A549 (cell line): ENCODE measurements at places on chromosomes 2 and 18.

DNA sequence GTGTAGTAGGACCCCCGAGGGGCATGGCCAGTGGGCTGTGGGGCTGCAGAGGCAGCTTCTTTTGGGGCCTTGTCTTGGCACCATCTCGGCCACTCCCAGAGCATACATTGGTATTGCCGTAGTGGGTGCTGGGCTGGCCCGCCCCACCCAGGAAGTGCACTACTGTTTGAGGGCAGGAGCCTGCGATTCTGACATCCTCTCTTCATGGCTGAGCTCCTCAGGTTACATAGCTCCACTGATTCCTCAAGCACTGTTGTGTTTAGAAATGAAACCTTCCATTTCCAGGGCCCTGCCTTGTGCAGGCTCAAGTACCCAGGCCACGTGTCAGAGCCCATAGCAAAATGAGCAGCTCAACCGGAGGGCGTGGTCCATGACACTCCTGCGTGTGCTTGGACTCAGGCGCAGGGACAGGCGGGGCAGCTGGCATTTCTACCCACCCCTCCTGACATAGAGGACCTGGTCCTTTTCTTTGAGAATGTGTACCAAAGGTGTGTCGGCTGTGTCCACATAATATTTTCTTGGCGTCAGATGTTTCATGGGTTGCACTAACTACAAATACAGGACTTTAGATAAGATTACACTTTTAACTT, 67.9 kb downstream of the DGKD start:
- peak; percentile 75 for DNase-seq

DNA sequence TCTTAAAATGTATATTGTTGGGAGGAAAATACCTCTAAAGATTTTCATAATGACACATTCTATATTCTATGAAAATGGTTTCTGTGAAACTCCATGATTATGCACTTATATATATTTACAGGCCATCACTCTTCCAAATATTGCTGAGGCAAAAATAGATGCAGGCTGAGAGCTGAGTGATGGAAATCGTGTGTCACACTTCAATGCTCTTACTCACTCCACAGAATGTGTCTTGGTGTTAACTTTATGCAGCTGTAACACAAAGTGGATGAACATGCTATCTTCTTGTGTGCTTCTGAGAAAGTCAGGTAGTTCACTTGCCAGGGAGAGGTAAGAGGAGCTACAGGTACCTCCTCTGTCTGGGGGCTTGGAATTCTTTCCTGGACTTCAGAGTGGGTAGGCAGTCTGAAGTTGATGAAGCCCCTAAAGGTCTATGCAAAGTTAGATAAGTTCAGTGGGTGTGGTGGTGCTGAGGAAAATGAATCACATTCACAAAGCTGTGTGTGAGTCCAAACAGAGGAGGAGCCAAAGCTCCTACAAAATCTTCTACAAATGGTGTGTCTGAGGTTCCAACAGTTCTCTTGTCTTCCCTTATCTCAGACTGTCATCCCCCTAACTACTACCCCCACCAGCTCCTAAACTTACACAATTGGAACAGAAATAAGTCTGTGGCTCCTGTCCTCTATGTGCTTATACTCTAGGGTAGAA, 74.2 kb upstream of the ST6GAL2 start:
- DNase-seq, result no peak

DNA sequence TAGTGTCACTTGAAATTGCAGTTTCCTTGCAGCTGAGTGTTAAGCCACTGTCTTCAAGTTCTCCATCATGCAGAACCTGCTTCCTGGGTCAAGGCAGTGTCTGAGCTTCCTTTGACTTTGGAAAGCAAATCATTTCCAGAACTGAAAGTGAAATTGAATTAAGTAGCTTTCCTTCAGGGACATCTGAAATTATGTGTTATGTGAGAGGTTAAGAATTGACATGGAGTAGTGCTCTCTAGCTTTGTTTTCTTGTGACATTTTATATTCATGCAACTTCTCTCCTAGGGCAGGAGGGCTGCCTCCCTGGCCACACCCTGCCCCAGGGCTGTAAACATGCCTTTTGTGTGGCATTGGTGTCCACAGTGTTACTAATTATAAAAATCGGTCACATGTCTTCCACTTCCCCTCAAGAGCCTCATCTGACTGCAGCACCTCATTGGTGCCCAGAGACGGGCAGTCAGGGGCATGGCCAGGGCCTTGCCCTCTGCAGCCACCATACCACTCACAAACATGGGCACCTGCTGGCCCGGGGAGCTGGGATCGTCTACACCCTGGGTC, 14.4 kb downstream of the RAB12 start:
- DNase-seq, result no peak

- no peak for DNase-seq
Observed at GRCh38 chr2:70603066-70603465, 49.4 kb upstream of the TGFA start.

GRCh38 chr18:54269893-54270844, 852 bp downstream of the POLI start:
- DNase-seq, result peak; percentile 30

DNA sequence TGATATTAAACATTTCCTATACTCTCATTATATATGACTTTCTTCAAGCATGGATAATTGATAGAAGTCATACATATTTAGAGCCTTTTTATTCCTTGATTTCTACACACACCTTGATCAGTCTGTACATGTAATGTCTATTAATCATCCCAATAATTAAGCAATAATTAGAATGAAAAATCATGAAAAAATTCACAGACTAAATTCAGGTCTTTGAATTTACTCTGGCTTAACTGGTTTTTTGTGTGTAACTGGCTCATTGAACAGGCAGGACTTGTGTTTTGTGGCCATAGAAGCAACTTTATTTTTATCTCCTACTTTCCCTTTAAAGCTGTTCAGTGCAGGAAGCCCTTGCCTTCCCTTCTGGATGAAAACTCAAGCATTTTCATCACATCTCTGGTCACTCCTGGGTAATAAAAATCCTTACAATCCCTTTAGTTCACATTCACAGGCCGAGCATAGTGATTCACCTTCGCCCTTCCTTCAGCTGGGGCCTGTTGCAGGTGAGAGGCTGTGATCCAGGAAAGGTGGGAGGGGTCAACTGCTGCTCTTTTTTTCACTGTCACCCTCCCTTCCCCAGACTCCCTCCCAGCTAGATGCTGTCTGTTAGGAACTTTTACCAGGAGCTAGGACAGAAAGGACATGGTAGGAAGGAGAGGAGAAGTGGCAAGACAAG, 58.0 kb upstream of the ITSN2 start:
- DNase-seq, result no peak

DNA sequence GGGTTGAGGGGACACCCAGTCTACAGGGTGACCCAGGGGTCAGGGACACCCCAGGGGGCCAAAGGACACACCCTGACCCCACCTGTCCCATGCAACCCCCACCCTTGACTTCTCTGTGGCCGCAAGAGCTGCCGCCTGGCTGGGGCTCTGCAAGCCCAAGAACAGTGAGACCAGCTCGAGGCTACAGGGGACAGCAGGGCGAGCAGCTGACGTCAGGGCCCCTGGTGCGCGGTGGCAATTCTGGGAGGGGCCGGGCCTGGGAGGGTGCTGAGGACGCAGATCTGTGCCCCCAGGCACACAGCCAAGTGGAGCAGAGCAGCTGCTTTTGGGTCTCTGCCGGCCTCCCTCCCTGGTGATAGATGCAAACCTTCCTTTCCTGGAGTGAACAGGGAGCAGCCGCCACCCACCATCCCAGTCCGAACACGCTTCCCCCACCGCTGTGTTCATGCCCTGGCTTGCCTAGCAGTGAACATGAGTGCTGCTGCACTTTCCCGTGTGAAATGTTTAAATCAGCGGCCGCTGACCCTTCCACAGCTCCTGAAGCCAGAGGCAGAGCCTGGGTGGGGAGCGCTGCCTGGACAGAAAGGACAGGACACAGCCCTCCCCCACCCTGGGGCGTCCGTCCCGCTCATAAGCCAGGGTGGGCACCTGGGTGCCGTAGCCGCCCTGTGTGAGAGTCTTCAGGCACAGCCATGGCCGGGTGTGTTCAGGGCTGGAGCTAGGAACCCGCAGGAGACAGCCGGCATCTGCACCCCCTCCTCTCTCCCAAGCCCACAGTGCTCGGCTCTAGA, 46.9 kb downstream of the SLC66A2 start:
- DNase-seq, result no peak

- DNase-seq, result no peak
Observed at GRCh38 chr18:5095239-5095638, 101.8 kb downstream of the AKAIN1 start.

- DNase-seq, result no peak
Observed at GRCh38 chr2:106709229-106709628, 176.7 kb downstream of the ST6GAL2 start.

- DNase-seq, result no peak
Observed at GRCh38 chr2:48790407-48791170, 35.1 kb upstream of the LHCGR start.

DNA sequence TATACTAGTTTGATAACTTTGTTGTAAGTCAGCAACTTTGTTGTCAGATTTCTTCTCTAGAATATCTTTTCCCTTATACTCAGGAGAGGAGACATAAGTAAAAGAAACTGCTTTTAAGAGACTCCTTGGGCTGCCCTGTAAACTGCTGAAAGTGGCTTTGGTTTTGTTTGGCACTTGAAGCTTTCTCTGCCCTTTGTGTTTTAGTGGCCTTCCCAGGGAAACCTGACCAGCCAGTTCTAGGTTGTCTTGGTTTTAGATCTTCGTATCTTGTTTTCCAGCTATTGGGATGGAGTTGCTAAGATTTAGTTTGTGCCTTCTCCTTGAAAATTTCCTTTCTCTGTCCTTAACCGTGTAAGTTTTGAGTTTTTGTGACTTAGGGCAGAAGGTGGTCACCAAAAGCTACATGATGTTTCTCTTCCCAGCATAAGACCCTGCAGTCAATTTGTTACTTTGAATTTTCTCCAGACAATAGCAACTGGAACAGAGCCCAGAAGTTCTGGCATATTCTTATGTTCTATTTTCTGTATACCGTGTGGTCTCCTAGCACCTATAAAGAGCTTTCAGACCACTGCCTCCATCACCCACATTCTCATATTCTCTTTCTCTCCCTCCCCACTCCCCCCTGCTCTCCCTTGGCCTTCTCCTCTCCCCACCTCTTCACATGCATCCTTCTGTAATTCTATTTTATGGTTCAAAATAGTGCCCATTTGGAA, 81.1 kb downstream of the BOLA3 start:
- DNase-seq, result no peak

DNA sequence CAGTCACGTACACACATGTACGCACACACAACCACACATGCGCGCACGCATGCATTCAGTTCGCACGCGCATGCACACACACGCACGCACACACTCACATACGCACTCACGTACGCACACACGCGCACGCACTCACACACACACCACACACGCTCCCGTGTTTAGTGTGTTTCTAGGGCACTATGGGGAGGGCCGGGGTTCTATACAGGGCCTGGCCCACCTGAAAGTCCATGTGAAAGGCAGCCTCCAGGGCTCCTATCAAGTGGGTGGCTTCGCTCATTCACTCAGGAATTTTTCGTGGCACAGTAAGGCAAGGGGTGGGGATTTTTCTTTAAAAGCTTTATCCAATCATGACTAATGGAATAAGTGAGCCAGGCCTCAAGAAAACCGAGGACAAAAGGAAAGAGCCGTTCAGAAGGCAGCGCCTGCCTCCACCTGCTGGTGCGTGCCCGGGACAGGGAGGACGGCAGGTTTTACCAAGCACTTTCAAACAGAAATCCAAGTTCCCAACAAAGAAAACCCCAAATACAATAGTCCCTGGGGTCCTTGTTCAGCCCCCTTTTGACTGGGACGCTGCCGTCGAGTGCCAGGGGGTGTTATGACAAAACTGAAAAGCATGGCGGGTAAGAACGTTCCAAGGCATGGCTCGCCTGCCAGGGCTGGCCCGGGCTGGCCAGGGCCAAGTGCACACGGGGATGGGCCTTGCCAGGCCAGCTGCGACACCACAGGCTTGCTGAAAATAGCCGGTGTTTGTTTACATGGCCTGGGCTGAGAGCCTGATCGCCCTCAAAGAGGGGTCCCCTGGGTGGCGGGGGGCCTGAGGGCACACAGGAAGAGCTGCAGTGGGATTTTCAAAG, 110.0 kb downstream of the HDAC4 start:
- DNase-seq, result no peak

GRCh38 chr2:141848191-141848590, 282.6 kb downstream of the LRP1B start:
- no peak for DNase-seq
